ENCODE measurements at places on chromosomes 6 and 20.

GRCh38 chr6:37579444-37580067 lies 79.9 kb upstream of the CCDC167 start:
- no peak for DNase-seq

- DNase-seq = peak; percentile 61
Measured at GRCh38 chr6:83429857-83430610, 817 bp downstream of the ME1 start.

DNA sequence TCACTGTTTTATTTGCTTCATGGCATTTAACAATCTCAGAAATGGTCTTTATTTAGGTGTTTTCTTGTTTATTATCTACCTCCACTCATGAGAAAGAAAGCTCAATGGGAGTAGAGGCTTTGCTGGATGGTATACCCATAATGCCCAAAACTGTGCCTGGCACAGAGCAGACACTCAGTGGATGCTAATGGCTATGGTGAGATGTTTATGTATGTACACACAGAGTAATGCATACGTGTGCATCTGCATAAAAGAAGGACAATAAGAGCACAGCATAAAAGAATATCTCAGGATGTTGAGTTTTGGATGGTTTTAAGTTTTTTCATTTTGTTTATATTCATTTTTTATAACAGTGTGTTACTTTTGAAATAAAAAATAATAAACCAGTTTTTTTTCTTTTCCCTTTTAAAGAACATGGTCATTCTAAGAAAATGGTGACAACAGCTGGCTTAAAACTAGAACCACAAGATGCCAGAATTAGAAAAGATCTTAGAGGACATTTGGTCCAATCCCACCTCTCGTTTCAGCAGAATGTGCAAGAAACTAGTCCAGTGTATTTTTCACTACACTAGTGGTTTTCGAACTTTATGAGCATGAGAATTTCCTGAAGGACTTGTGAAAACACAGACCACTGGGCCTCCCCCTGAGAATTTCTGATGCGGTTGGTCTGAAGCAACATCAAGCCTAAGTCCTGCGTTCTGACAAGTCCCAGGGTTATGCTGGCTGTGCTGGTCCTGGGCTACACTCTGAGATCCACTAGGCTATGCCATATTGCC lies 131.9 kb downstream of the FYN start:
- DNase-seq = no peak

DNA sequence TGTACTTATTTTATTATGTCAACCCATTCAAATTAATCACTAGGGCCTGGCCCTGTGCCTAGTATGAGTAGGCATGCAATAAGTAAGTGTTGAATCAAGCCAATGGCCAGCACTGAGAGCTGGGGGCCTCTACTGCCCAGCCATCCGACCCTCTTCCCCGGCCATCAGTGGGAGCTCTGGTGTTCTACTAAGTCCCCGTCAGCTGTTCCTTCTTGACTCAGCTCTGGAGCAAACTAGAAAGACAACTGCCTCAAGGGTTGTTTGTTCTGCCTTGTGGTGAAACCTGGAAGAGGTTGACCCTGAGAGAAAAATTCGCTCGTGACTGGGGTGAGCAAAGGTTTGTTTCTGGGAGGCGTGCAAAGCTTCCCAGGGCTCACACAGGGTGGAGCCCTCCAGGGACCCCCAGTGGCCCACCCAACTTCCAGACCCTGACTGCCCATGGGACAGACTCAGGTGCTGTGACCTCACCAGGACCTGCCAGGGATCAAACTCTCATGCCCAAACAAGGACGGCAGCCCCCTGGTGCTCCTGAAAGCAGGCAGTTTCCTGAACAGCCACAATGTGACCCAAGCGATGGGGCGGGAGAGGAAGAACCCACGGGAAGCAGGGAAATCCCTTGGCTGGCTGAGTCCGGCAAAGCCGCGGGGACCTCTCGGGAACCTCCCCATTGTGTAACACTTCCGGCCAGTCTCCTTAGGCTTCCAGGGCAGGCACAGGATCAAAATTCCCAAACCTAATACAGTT lies 50.4 kb downstream of the BANF2 start:
- no peak for DNase-seq

- DNase-seq = peak; percentile 69
Measured at GRCh38 chr6:54366667-54367327, 58.6 kb downstream of the TINAG start.

GRCh38 chr20:62574230-62574993 lies 67.9 kb upstream of the SLCO4A1 start:
- no peak for DNase-seq

DNA sequence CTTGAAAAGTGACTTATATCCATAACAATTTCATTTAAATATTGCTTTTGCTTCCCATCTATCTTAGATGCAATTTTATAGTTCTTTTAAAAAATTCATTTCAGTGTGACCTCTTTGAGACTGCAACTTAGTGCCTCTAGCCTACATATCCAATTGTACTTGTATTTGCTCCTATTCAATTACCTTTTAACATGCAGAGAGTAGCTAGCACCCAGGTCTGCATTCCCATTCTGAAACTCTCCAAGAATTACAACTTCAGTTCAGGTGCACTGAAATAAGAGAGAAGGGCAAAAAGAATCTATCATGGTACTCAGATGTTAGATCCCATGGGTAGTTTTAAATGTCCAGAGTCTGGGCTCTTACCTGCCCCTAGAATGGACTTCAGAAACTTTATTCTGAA lies 765.4 kb upstream of the SLC35B3 start:
- DNase-seq = no peak

GRCh38 chr6:143773506-143774150 lies 69.5 kb upstream of the LTV1 start:
- no peak for DNase-seq

DNA sequence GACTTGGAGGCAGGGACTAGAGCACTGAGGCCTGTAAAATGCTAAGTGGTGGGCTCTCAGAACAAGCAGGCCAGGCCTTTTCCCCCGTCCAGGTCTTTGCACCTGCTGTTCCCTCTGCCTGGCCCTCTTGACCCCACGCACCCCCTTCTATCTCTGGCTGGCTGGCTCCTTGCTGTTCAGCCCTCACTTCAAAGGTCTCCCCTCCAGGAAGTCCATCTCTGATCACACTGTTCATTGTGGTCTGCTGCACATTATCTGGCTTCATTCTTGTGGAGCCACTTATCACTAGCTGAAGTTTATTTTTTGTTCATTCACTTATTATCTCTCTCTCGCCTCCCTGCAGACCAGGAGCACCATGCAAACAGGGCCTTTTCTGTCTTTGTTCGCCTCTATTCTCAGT lies 24.5 kb downstream of the SLC13A3 start:
- DNase-seq = no peak

DNA sequence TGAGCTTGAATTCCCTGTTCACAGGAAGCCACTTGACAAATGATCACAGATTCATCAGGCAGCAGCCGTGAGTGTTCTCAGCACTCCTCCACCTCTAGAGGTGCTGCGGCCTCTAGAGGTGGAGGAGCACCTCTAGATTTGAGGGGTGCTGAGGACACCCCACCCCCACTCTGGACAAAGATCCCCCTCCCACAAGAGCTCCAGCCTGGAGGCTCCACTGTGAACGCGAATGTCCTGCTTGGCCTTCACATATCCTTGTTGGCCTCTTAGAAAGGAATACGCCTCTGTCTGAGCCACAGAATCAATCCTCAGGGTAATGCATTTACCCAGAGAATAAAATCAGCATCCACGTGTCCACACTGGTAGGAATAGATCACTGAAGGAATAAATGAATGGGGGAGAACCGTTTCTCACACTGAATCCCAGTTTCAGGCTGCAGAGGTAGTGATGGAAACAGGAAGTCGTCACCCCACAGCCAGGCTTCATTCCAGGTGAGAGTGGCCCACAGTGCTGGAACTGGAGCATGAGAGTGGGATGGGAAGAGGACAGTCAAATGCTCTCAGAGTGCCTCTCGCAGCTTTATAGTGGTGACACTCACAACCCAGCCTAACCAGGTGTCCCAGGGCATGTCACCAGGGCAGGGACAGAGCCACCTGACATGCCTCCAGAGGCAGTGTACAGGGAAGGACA lies 16.6 kb downstream of the NPEPL1 start:
- no peak for DNase-seq

- DNase-seq = peak; percentile 79
Measured at GRCh38 chr6:17042422-17043147, 59.3 kb upstream of the STMND1 start.

- DNase-seq = no peak
Measured at GRCh38 chr20:63582382-63583063, 8.5 kb upstream of the HELZ2 start.

DNA sequence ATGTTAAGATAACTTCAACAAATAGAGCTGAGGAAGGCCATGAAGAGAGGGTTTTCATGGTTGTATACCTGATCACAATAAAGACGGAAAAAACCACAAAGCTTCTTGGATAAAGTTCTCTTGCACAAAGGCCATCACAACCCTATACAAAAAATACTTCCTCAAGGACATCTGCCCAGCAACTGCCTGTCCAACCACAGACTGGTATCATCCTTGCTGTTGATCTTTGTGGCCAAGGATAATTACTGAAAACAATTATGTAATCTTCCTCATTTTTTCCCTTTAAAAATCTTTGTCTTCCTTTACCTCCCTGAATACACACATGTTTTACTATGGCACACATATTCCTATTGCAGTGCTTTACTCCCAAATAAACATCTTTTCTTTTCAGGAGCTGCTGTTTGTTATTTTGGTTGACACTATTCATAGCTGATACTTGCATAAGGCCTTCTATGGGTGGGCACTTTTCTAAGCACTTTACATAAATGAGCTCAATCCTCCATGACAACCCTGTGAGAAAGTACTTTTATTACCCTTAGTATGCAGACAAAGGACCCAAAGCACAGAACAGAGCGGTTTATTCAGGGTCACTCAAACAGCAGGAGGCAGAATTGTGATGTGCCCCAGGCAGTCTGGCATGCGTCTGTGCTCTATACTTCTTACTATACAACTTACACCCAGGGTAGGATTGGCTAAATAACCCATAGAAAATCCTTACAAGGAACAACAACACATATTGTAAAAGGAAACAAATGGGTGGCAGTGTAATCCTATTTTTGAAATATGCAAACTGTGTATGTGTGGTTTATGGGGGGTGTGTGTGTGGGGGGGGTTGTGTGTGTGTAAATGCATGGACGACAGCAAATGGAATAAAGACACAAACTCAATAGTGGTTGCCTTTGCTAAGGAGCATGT lies 35.1 kb downstream of the SNRNP48 start:
- no peak for DNase-seq

DNA sequence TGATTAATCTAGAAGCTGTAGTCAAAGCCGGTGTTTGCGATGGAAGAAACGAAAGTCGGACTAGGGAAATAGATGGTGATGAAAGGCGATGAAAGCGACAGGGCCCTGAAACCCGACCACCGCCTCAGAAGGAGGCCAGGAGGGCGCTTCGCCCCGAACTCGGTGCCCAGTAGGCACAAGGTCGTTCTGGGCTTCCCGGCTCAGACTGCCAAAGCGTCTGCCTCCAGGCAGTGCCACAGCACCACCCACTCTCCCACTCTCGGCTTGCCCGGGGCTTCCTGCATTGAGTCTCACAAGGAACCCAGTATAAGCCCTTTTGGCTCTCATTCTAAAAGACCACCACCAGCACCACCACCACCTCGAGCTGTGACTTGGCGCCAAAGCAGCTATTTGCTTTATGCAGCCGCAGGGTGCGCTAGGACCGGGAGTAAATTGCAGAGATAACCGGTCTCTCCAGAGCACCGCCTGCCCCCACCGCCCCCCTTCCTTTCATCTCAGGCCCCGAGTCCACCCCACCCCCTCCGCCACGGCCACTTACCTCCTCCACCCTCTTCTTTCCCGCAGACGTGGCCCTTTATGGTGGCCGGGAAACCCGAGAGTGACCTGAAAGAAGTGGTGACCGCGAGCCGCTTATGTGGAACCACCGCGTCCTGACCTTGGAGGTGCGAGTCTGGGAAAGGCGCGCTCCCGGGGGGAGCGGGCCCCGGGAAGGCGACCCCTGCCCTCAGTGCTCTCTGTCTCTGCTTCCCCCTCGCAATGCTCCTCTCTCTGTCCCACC lies 2.4 kb downstream of the TCF21 start:
- peak; percentile 10 for DNase-seq

DNA sequence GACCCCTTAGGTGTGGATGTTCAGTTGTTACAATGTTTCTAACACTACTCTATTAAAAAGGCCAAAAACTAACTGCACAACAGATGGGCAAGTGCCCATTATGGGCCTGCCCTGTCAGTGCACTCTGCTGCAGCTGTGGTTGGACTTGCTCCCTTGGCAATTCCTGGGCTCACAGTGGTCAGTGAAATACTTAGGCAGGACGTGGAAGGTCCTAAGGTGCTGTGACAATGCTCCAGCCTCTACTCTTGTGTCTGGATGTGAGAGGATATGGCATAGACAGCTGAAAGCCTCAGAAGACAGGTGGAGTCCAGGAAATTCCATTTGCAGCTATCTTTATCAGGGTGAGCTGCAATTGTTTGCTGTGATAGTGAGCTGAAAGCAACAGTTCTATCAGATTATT lies 136.5 kb upstream of the OLIG3 start:
- no peak for DNase-seq
